ENCODE measurements at places on chromosomes 5 and 9.

DNA sequence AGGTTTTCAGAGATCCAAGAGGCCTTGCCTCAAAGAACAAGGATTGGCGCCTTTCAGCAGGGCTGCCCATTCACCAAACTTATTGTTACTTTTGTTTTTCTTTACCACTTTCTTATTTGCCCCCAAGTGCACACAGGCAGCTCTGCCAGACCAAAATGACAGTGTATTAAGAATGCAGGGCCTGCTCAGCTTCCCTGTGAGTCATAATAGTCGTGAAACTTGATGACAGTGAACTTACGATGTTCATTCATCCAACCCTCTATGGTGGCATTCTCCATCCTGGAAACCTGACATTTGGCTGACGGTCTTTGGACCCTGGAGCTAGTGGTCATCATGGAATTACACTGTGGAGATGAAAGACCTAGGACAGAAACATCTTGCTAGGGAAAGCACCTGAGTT lies 44.3 kb downstream of the UBE2QL1 start:
- no peak for DNase-seq

DNA sequence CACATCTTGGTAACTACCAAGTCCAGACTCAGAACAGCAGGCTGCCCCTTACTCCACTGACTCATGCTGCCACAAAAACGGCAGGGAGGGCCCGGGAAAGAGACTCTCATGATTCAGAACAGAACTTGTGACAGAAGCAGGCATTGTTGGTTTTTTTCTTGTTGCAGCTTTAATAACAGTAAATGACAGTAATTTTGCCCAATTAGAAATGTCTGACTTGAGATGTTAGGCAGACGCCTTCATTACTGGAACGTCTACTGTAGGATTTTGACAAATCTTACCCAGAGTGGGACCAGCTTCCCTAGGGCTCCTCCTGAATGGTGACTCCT lies 77.9 kb downstream of the SEMA5A start:
- peak; percentile 93 for DNase-seq

GRCh38 chr5:19547640-19548039 lies 440.4 kb downstream of the CDH18 start:
- DNase-seq = peak; percentile 79

GRCh38 chr9:76729116-76729515 lies 35.1 kb upstream of the PCA3 start:
- DNase-seq = no peak

DNA sequence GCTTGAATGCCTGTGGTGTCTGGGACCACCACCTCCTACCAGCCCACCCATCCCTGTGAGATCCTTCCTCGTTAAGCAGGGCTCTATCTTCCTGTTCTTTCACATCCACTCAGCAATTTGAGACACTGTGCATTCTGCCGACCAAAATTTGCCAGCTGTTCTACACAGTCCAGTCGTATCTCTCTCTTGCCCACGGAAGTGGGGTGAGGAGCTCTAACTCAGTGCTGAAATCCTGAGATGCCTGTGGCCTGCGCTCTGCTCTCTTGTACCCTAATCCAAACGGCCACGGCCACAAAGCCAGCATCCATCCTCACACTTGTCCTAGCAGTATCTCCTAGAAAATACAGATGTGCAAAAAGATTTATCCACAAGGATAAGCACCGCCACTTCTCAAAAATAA lies 97.9 kb downstream of the MVB12B start:
- no peak for DNase-seq

GRCh38 chr5:10513501-10514442 lies 50.1 kb upstream of the ANKRD33B start:
- no peak for DNase-seq

- DNase-seq = no peak
These were observed 60.2 kb upstream of the FUBP3 start for GRCh38 chr9:130518943-130519799.

Measured in stromal cell of bone marrow (primary cell).